ENCODE measurements at places on chromosomes 4 and X.

DNA sequence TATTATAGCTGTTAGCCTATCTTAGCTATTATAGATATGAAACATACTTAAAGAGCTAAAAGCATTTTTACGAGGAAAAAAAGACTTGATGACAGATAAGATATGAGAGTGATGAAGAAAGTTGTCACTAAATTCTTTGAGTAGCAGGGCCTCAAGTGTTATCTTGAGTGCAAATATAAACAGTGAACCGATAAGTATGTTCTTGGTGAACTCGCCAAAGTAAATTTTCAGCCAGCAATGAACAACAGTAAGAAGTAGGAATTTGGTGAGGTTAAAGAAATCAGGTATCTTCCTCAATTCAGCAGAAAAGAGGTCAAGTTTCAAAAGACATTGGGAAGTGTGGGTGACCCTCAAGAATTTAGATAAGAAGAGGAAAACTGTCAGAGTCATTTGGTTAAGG, 471.8 kb upstream of the FTHL17 start:
- no peak for DNase-seq

GRCh38 chrX:104660092-104660491, 94.1 kb downstream of the IL1RAPL2 start:
- no peak for DNase-seq

DNA sequence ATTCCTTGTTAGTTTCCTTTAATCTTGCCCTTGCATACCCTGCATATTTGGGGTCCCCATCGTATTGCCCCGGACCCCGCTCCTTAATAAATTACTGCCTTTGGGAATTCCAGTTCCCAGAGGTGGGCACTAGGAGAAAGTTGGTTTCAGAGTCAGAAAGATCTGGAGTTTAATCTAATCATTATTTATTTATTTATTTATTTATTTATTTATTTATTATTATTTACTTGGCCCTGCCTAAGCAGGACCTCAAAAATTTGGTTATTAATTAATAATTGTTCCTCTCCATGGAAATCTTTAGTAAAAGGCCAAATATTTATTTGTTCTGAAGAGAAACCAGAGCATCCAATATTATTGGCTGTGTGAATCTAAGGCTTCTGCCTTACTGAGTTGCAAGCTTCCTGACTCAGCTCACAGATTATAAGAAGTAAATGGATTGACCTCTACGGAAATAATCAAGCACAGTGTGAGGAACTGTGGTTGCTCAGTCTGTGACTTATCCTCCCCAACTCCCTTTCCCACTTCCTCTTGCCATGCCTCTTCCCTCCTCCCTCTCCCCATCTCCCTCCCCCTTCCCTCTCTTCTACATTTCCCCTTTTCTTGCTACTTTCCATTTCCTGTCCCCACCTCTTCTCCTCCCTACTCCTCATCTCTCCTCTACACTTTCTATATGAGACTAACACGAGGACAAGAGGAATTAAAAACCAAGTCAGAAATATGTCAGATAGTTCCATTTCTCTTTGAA, 61.5 kb upstream of the AP1S2 start:
- DNase-seq, result no peak

DNA sequence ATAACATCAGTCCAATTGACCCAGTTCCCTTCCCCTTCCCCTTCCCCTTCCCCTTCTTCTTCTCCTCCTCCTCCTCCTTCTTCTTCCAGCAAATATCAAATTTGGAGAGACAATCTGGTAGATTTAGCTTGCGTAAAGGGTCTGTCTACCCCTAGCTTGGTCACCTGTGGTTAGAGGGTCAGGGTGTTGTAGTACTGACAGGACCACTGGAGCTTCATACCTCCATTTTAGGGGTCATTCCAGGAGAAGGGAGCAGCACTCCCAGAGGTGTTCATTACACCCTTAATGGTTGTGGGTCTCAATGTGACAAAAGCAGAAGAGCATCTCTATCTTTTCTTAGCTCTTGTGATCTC, 3.7 kb upstream of the FGB start:
- no peak for DNase-seq

DNA sequence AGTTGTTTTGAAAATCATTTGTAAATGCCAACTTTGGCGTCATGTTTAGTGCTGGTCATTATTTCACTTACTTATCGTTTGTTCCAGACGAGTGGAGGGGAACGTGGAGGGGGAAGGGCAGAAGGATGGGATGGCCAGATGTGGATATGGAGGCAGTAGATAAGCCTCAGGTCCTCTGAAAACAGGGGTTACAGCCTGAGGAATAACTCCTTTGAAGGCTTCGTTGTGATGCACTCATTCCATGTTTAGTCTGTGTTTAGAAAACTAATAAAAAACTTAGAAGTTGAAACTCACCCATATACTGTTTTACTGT, 1.1 kb downstream of the MOB1B start:
- no peak for DNase-seq

DNA sequence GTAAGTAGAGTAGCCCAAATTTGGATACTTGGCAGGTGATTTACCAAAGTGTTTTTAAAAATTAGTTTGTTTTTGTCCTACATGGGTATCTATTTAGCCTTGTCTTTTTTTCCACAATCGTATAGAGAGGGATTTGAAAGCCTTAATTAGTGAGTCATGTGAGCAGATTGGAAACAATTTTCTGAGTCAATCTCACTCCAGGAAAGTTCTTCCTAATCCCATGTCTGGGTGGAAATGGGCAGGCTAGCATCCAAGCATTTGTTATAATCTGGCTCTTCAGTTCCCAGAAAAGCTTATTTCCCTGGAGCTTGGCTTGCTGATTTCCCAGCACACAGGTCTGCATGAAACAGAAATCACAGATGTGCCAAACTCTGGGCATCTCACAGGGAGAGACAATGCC, 426.9 kb upstream of the BOD1L1 start:
- no peak for DNase-seq

DNA sequence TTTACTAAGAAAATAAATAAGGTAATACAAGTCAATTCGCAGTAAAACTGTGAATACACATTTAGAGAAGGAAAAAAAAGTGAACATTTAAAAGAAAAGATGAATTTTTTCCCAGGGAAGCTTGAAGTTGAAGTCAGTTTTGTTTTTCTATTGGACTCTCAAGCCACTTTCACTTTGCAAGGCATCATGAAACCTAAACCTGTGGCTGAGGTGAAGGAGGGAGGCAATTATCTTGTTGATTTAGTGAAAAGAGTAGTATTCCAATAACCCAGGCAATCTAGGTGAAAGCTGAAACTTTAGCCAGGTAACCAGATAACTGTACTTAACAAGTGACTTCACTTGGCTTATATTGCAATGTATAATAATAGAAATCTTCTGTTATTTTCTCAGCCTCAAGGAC, 138.6 kb downstream of the HDX start:
- DNase-seq, result no peak

GRCh38 chrX:2609431-2610238, 81.5 kb upstream of the CD99 start:
- no peak for DNase-seq

GRCh38 chrX:37599729-37600128, 28.3 kb downstream of the LANCL3 start:
- DNase-seq, result no peak

- DNase-seq, result no peak
These were observed 100.2 kb upstream of the CXCL13 start for GRCh38 chr4:77505275-77505957.

DNA sequence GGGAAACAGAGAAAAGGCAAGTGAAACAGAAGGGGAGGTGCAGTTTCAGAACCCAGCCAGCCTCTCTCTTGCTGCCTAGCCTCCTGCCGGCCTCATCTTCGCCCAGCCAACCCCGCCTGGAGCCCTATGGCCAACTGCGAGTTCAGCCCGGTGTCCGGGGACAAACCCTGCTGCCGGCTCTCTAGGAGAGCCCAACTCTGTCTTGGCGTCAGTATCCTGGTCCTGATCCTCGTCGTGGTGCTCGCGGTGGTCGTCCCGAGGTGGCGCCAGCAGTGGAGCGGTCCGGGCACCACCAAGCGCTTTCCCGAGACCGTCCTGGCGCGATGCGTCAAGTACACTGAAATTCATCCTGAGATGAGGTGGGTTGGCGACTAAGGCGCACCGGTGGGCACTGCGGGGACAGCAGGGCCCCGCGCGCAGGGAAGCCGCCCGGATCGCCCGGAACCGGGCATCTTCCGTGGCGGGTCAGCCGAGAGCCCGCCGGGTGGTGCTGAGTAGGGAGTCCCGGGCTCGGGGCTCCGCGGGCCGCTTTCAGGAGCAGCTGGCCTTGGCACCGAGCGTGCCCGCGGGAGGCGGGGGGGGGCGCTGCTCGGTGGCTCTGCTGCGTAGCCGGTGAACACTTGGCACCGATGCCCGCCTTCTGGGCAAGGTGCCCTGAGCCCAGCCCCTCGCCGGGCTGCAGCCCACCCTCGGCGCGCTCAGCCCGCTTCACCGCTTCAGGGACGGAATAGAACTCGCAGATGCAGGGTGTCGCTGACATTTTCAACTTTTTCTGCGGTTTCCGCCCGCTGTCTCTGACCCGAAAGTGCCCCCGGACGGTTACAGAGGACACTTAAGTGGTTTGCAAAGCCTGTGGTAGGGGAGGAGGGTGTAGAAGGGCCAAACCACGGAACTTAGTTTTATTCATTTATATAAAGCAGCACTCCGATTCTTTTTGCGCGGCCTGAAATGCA, at the start of gene CD38:
CD38 (plus strand) TSS at position 40 of the 953 bp plus-strand sequence; CDS start at position 127, 87 bp downstream.
- peak; percentile 17 for DNase-seq

- DNase-seq, result no peak
These were observed 45.9 kb downstream of the PDGFRA start for GRCh38 chr4:54274795-54275665.

DNA sequence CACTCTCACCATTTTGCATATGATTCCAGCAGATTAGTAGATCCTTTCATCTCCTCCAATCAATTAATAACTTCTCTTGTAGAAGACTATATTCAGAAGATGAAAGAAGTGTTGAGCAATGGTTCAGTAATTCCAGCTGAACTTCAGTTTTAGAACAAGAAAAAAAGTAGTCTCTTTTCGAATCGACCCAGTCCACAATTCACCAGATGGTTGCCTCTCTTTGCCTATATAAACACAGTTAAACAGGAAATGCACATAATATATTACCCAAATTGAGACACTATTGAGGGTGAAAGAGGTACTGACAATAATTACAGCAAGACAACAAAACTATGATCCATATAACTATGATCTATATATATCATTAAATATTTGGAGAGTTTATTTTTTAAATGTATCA, 16.8 kb upstream of the FAM241A start:
- no peak for DNase-seq

DNA sequence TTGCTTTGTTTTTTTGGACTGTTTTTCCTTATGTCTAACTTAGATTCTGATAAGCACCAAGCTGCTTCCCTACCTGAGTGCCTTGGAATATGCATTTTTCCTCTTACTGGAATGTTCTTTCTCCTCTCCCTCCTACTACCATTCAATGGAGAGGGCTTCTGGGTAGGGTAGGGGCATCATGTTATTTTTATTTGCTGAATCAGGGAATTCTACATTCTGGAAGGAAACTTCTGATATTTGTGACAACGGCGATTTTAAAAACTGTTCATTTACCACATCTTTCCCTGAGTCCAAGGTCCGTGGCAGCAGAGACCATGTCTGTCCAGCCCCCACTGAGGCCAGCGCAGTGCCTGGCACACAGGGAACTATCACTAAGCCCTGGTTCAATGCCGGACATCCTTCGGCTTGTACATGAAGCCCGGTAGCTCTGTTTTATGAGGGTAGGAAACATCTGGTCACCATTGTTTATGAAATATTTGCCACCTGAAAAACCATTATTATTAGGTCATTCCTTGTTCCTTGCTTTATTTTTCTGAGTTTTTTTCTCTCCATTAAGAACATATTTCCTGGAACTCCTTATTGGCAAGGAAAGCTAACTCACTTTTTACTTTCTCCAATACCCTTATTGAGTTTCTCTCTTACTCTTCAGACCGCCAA, 57.0 kb downstream of the PALLD start:
- DNase-seq, result no peak

DNA sequence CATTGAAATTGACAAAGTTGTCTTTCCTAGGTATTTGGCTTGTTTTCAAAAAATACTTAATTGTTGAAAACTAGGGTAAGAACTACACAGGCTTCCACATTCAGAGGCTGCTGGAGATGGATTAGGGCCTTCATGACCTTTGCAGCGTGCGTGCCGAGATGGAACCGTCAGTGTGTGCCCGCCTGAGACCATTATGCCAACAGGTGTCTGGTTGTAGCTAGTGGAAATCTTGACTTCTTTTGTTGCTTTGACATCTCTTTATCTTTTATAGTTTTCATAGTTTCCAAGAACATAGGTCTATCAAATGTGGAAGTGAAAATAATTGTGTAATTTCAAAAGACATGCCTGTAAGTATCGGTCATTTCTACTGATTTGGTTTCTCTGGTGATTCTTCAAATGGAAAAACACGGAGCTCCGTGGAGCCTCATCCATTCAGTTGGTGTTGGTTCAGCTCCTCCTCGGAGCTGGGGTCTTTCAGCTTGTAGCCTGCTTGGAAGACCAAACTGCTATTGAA, 38.9 kb upstream of the CLCN4 start:
- no peak for DNase-seq

DNA sequence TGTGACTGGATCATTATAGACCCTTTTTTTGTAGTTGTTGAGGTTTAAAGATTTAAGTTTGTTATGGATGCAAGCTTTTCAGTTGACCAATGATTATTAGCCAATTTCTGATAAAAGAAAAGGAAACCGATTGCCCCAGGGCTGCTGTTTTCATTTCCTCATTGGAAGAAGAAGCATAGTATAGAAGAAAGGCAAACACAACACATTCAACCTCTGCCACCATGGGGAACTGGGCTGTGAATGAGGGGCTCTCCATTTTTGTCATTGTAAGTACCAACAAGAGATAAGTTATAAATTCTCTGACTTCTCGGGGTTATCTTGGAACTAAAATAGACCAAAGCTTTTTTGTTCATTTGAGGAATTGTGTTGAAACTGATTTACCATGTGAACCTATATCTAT, at the start of gene CYBB:
CYBB (plus strand) TSS at position 203 of the 400 bp plus-strand sequence; CDS start at position 222, 19 bp downstream.
- DNase-seq, result no peak

DNA sequence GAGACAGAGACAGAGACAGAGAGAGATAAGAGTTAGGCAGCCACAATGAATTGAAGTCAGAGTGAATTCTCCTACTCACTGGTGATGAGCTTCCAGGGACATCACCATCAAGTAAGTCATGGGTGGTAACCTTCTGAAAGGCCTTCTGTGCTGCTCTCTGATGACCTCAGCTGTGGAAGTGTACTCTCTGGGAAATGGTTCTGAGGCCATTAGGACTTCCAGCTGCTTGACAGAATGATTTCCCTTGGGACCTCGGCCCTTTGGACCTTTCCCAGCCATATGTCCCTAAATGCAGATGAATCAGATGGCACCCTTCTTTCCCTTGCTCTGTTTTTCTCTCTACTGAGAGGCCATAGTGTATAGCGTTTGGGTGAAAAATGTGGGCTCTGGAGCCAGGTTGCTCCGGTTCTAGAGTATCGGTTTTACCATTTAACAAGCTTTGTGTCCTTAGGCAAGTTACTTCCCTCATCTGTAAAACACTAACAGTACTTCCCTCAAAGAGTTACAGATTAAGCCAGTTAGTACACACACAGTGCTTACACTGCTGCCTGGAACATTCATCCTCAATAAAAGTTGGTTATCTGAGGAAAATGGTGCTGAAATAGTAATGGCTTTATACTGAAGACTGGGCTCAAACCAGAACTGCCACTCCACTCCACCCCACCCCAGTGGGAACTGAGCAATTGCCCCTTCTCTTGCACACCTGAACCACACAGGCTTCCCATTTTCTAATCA, 7.6 kb downstream of the SEPTIN11 start:
- DNase-seq, result no peak

GRCh38 chr4:42672359-42673081, 15.6 kb upstream of the ATP8A1 start:
- DNase-seq, result no peak

- DNase-seq, result no peak
These were observed 495.4 kb downstream of the PACRGL start for GRCh38 chr4:21195682-21196081.
